ENCODE measurements at places on chromosomes 1 and 21.
A peak's percentile ranks its signal among the peaks of the same experiment; 100 is the strongest.

- no peak for DNase-seq
Measured at GRCh38 chr1:205172729-205173366, 38.7 kb downstream of the DSTYK start.

DNA sequence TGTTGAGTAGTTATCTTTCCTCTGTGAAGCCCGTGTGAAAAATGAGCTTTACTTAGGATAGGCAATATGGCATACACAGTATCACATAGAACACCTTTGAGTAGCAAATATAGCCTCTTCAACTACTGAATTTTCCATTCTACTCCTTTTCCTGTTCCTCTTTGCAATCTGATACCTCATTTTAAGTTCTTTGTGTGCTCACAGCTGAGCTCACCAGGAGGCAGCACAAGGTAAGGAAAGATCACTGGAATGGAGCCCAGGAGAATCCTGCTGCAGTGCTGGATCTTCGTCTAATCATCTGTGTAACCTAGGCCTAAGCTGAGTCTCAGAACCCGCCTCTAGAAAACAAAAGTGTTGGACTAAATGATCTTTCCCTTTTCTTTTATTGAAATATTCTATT, 171.0 kb downstream of the LRRC40 start:
- peak; percentile 23 for DNase-seq

GRCh38 chr1:23777979-23778814, at the start of gene PITHD1:
PITHD1 (plus strand) TSS chr1:23778418; CDS start chr1:23778516, 98 bp downstream.
- peak; percentile 66 for DNase-seq

DNA sequence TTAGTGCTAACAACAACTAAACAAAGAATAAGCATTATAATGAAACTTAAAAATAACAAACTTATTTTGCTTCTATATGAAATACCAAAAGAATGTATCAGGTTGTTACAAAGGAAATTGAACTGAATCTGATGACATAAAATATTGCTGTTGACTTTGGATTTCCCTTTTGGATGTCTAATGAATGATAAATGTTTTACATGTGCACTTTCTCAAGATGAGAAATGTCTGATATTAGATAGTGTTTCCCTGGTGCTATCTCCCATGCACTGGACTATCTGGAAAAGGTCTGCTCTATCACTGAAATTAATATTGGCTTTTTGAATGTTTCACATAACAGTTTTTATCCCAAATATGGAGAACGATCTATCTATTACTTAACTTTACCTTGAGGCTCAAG, 179.9 kb downstream of the HMCN1 start:
- DNase-seq: no peak

GRCh38 chr1:37037690-37038089, 3.4 kb upstream of the GRIK3 start:
- no peak for DNase-seq

DNA sequence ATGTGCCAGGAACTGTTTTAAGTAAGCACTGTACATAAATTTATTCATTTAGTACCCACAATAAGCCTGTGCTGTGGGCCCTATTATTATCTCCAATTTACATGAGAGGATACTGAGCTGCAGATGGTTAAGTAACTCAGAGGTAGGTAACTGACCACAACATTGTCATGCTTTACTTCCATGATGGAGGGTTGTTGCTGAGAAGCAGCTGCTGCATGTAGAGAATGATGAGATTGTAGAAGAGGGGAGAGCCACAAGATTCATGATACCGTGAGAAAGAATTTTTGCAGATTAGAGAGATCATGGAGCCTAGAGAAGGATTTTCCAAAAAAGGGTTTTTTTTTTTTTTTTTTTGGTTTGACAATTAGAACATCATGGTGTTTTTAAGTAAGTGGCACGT, 313.1 kb downstream of the PTBP2 start:
- no peak for DNase-seq

DNA sequence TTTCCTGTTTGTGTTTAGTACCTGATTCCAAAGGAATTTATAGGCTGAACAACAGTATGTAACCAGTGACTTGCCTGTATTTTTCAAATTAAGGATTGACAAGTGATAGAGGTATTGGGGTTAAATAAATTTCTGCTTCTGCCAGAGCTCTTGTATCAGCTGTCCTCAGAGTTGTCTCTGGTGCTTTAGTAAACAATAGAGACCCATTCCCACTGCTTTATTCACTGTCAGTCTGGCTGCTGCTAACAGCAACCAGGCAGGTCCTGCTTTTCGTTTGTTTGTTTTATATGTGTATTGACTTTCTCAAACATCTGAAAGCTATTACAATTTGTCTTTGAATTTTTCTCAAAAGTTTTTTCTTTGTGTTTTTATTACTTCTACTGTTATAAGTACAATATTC, 76.1 kb downstream of the OLFM3 start:
- DNase-seq: peak; percentile 31

DNA sequence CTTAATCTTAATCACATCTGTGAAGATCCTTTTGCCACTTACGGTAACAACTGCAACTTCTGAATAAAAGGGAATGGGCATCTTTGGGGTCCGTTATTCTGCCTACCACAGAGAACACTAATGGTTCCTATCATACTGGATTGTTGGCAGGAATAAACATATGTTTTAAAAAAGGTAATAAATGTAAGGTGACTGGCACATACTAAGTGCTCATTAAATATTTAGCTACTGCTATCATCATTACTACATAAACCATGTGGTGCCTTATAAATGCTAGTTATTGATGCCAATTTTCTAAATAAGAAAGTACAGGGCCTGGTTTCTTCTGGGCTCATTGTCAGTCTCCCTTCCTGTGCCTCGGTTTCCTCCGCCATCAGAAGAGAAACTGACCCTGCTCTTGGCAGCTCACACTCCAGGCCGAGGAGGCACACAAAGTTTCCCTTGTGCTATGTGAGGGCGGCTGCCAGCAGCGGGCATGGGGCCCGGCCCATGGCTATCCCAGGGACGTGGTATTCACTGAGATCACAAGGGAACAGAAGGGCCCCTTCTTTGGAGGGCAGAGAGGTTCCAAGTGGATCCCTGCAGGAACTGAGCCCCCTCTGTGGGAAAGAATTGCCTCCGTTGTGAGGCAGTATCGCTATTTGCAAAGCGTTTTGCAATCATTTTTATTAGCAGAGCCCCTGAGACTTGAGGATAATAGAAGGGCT, 26.2 kb downstream of the NAV1 start:
- no peak for DNase-seq

- DNase-seq: no peak
Measured at GRCh38 chr1:233617025-233617424, 3.1 kb downstream of the KCNK1 start.
